ENCODE measurements at places on chromosomes 7 and 10.

- no peak for DNase-seq
Measured at GRCh38 chr10:49657606-49658005, 21.8 kb upstream of the C10orf53 start.

GRCh38 chr10:78754269-78755062 lies 314.3 kb upstream of the ZMIZ1 start:
- DNase-seq, result peak; percentile 93

- DNase-seq, result no peak
Measured at GRCh38 chr10:50375051-50375452, 123.7 kb upstream of the ASAH2 start.

DNA sequence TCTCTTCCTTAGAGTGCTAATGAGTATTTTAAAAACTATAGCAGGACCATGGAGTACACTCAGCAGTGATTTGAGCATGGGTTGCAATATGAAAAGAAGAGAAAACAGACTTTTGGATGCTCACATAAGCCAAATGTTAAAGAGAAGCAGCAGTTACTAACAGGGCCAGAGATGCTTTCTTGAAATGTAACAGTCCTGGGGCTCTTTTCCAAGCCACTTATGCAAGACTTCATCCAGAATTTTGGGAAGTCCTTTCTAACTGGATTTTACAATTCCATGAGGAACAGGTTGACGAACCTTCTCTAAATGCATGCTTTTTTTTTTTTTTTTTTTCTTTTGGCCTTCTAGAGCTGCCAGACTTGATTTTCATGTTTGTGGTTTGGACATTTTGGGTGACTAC lies 282.0 kb downstream of the SEC23IP start:
- no peak for DNase-seq

GRCh38 chr7:28688651-28689050 lies 269.5 kb downstream of the TRIL start:
- peak; percentile 62 for DNase-seq

DNA sequence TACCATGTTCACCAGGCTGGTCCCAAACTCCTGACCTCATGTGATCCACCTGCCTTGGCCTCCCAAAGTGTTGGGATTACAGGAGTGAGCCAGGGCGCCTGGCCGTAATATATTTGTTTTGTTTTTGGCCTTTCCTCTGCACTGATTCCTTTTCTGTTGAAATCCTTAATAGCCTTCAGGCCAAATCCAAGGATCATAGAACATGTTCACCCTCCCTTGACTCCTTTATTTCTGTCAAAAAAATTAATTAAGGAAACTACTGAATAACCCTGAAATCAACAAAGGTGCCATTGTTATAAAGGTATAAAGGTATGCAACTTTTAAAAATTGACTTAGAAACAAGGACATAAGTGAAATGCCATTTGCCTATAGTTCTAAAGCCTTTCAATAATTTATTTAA lies 15.5 kb upstream of the RALA start:
- no peak for DNase-seq

DNA sequence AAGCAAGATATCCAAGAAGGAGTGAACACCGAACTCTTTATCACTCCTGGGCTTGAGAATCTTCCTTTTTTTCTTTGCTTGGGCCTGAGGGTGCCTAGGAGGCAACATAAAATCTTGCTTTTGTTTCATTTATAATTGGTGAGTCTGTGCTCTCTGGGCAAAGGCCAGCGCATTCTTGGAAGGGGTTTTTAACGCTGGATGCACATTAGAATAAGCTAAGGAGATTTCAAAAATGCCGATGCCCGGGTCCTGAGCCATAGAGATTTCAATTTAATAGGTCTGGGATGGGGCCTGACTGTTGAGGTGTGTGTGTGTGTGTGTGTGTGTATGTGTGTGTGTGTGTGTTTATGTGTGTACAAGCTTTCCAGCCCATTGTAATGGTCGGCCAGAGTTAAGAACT lies 62.0 kb upstream of the SORCS3 start:
- DNase-seq, result no peak
